ENCODE measurements at places on chromosomes 1 and 21. TPM values are rescaled to one million over a fixed set of nuclear protein-coding genes. Genes with fewer than 3 reads are reported as not detected.
A peak's percentile ranks its signal among the peaks of the same experiment; 100 is the strongest.

- DNase-seq: no peak
- peaks cover 11% of the 10 kb centered on the region for H3K4me1 ChIP-seq
- peak overlapping the region; percentile 83 for H3K27ac ChIP-seq
- no peaks in the 10 kb centered on the region for H3K27me3 ChIP-seq
- H3K36me3 ChIP-seq: no peaks in the 10 kb centered on the region
- no peak overlapping the region for H3K4me3 ChIP-seq
These were observed 17.7 kb downstream of the MATN1 start for GRCh38 chr1:30705698-30706097.

DNA sequence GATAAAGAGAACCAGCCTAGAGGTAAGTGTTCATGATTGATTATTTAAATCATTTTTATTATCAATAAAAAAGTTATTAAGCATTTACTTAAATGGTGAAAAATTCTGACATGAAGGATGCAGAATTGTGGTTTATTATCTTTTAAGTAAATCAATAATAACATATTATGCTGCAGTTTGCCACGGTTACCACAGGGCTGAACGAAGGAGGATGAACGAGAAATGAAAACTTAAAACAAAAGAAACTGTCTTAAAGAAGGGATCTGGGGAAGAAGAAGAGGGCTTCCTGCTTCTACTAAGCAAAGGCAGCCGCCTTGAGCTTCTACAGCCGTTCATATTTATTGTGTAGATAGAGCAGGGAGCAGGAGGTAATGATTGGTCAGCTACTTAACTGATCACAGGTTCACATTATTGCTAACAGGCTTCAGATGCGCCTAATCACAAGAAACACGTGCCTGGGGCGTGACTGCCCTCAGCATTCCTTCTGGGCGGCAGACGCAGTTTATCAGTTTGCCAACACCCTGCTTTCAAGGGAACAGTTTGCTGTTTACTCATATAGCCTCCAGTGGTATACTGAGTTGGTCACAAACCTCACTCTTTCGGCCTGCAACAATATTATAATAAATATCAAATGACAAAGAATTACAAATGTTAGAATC, 5.8 kb upstream of the FNBP1L start:
- H3K4me1 ChIP-seq: no peaks in the 10 kb centered on the region
- no peak for DNase-seq
- H3K36me3 ChIP-seq: no peaks in the 10 kb centered on the region
- H3K27me3 ChIP-seq: no peaks in the 10 kb centered on the region
- no peak overlapping the region for H3K27ac ChIP-seq

DNA sequence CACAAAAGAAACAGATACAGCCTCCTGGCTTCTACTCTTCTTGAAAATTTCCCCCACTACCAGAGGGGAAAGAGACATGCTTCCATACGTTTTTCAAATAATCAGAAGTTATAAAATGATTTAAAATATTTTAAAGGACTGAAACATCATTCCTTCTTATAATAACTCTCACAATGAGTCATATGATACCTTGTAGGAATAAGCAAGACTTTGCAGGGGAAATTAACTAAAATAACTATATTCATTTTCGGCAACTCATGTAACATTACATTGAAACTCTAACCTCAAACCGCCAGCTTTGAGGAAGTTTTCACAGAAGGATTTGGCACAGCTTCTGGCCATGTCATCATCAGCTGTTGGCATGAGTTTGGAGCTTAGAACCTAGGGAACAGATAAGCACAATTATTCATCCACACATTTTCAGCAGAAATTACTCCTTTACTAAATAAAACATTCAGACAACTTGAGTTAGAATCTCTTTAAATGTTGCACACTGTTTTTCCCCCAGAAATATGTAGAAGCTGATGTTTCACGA, 85.9 kb downstream of the USP24 start:
- H3K27me3 ChIP-seq: no peaks in the 10 kb centered on the region
- H3K4me1 ChIP-seq: no peaks in the 10 kb centered on the region
- H3K4me3 ChIP-seq: no peak overlapping the region
- no peaks in the 10 kb centered on the region for H3K36me3 ChIP-seq

- H3K4me1 ChIP-seq: no peaks in the 10 kb centered on the region
- no peaks in the 10 kb centered on the region for H3K27me3 ChIP-seq
- H3K27ac ChIP-seq: no peak overlapping the region
- H3K36me3 ChIP-seq: no peaks in the 10 kb centered on the region
These were observed 31.2 kb upstream of the TSPEAR start for GRCh38 chr21:44742418-44743153.

DNA sequence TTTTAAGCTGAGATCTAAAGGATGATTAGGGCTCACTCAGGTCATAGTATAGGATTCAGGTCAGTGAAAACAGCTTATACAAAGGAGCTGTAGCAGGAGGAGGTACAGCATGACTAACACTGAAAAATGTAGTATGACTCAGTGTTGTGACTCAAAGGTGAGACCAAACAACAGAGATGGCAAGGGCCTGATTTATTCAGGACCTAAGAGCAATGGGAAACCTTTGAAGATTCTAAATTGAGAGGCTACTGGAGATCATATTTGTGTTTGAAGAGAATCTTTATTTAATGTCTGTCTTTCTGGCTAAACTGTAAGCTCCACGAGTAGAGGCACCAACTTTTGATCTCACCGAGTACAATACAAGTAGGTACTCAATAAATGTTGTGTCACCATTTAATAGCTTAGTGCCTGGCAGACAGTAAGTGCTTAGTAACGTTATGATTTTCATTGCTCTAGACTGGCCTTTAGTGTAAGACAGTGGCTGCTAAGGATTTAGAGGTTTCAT, 43.5 kb downstream of the PRKAA2 start:
- H3K4me3 ChIP-seq: no peak overlapping the region
- H3K4me1 ChIP-seq: no peaks in the 10 kb centered on the region
- H3K27ac ChIP-seq: no peak overlapping the region
- H3K27me3 ChIP-seq: no peaks in the 10 kb centered on the region
- DNase-seq: no peak

- no peaks in the 10 kb centered on the region for H3K4me1 ChIP-seq
- H3K27me3 ChIP-seq: no peaks in the 10 kb centered on the region
- no peak overlapping the region for H3K4me3 ChIP-seq
- H3K36me3 ChIP-seq: no peaks in the 10 kb centered on the region
- H3K27ac ChIP-seq: peak overlapping the region; percentile 10
These were observed 25.9 kb downstream of the A3GALT2 start for GRCh38 chr1:33295023-33295422.

GRCh38 chr1:4562321-4562720, 92.1 kb upstream of the AJAP1 start:
- H3K4me1 ChIP-seq: no peaks in the 10 kb centered on the region
- no peak overlapping the region for H3K27ac ChIP-seq
- no peaks in the 10 kb centered on the region for H3K36me3 ChIP-seq
- no peak for DNase-seq
- H3K27me3 ChIP-seq: no peaks in the 10 kb centered on the region

DNA sequence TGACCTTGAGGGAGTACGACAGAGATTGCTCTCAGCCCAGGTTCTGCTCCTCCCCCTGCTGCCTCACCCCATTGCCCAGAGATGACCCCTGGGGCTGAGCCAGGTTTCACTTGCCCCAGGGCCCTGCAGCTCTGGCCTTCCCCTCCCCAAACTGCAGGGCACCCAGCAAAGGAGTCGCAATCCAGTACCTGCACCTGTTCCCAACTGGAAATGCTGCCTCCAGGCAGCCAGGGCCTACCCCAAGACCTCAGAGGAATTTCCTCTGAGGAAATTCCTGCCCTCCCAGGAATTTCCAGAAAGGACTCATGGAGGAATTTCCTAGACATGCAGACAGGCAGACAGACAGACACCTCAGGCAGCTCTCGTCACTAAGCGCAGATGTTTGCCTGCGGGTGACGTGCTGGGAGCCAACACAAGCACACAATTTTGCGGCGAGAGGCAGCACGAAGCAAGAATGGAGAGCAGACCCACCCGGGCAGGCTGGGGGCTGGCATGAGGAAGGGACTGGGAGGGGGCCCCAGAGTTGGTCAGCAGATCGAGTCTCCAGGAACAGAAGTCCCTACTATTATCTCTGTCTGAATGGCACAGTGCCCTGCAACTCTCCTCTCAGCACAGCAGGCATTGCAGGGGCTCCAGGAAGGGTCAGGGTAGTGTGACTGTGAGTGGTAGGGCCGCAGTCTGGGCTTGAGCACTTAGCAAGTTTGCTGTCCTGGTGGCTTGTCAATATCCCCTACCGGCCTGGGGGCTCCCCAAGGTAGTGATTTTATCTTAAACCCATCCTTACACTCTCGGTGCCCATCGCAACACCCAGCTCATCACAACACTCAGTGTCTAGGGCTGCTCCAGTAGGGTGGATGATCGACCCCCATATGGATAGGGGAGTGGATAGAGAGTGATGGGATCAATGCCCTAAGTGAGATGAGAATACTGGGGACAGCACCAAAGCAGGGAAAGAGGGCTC, 2.9 kb upstream of the EFNA1 start:
- H3K27ac ChIP-seq: peak overlapping the region; percentile 14
- no peaks in the 10 kb centered on the region for H3K4me1 ChIP-seq
- H3K4me3 ChIP-seq: no peak overlapping the region
- no peaks in the 10 kb centered on the region for H3K36me3 ChIP-seq
- DNase-seq: no peak

- H3K27me3 ChIP-seq: no peaks in the 10 kb centered on the region
- no peak overlapping the region for H3K4me3 ChIP-seq
- no peak overlapping the region for H3K27ac ChIP-seq
- no peaks in the 10 kb centered on the region for H3K36me3 ChIP-seq
- no peaks in the 10 kb centered on the region for H3K4me1 ChIP-seq
These were observed 129.7 kb upstream of the FAM72C start for GRCh38 chr1:144101397-144102045.

GRCh38 chr1:112239683-112240330, 156.2 kb upstream of the CTTNBP2NL start:
- no peak overlapping the region for H3K27ac ChIP-seq
- H3K36me3 ChIP-seq: no peaks in the 10 kb centered on the region
- no peak for DNase-seq
- no peaks in the 10 kb centered on the region for H3K4me1 ChIP-seq

GRCh38 chr1:6601049-6601922, 1.4 kb downstream of the KLHL21 start:
- peak overlapping the region; percentile 99 for H3K27ac ChIP-seq
- H3K27me3 ChIP-seq: no peaks in the 10 kb centered on the region
- H3K36me3 ChIP-seq: no peaks in the 10 kb centered on the region
- peak overlapping the region; percentile 95 for H3K4me3 ChIP-seq
- peak; percentile 76 for DNase-seq
- H3K4me1 ChIP-seq: peaks cover 15% of the 10 kb centered on the region

DNA sequence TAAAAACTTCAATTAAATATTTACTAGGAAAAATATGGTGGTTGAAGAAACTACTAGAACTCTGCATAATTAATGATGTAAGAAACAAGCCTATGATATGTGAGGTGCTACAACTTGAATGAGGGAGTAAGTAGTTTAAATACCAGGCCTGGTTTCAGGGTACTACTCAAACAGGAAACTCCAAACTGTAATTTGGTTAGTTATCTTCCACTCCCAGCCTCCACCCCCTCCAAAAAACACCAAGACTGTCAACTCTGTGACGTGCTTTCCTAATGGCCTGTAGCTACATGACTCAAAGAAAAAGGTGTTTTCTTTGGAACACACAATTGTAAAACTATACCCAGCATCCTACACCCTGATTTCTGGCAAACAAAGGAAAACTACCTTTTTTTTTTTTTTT, 55.9 kb upstream of the RCC1 start:
- no peak for DNase-seq
- H3K4me1 ChIP-seq: no peaks in the 10 kb centered on the region
- H3K4me3 ChIP-seq: no peak overlapping the region

GRCh38 chr1:190323530-190323929, 154.1 kb downstream of the BRINP3 start:
- DNase-seq: no peak
- no peaks in the 10 kb centered on the region for H3K36me3 ChIP-seq
- H3K4me3 ChIP-seq: no peak overlapping the region
- H3K27ac ChIP-seq: no peak overlapping the region
- no peaks in the 10 kb centered on the region for H3K4me1 ChIP-seq

GRCh38 chr21:32197896-32198295, 81.0 kb downstream of the MIS18A start:
- no peak overlapping the region for H3K27ac ChIP-seq
- no peaks in the 10 kb centered on the region for H3K4me1 ChIP-seq
- no peaks in the 10 kb centered on the region for H3K27me3 ChIP-seq
- no peak for DNase-seq
- H3K36me3 ChIP-seq: no peaks in the 10 kb centered on the region
- no peak overlapping the region for H3K4me3 ChIP-seq

- H3K4me3 ChIP-seq: no peak overlapping the region
- H3K36me3 ChIP-seq: no peaks in the 10 kb centered on the region
- no peak overlapping the region for H3K27ac ChIP-seq
- H3K27me3 ChIP-seq: no peaks in the 10 kb centered on the region
These were observed 479.2 kb upstream of the LRRC7 start for GRCh38 chr1:69088571-69088970.

DNA sequence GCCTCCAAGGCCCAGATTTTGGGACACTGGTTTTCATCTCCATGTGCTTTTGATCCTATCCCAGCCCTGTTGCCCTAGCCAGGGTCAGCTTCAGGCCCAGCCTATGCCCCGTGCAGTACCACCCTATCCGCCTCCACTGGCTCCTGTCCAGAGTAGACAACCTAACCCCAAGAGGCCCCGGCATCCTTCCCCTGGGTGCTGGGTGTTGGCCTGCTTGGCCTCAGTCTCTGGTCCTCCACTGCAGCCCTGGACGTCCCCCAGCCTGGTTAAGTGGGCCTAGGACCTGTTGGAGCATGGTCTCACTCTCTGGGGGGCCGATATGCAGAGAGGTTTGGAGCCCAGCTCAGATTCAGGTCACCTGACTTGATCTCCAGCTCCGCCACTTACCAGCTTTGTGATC, 1.6 kb downstream of the CSF3R start:
- no peaks in the 10 kb centered on the region for H3K27me3 ChIP-seq
- H3K4me3 ChIP-seq: no peak overlapping the region
- no peak overlapping the region for H3K27ac ChIP-seq
- no peaks in the 10 kb centered on the region for H3K36me3 ChIP-seq
- no peak for DNase-seq

Gene EDARADD
- total RNA-seq: 2.6 TPM

Gene PACC1
- 6.2 TPM for total RNA-seq

Gene CTSS
- 26.7 TPM for total RNA-seq

Gene CADM3
- total RNA-seq: not detected
